ENCODE measurements at places on chromosomes 2 and 18.
A peak's percentile ranks its signal among the peaks of the same experiment; 100 is the strongest.

- no peak for DNase-seq
Observed at GRCh38 chr2:16526193-16526592, 139.4 kb downstream of the CYRIA start.

DNA sequence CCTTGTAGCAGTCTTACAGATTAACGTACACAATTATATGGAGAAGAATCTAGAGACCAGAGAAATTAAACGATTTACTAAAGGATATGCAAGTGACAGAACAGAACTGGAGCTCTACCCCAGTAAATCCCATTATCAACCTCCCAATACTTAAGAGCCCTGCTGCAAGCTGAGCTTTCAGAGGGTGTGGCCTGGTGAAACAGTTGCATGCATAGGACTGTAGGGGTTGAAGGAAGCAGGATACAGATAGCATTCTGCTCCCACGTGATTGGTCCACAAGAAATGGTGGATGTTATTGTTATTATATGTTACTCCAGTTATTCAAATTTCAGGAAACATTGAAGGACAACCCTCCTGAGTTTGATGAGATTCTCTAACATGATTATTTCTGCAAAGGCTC lies 210.8 kb upstream of the THUMPD2 start:
- no peak for DNase-seq

GRCh38 chr2:239927424-239927981 lies 97.6 kb downstream of the NDUFA10 start:
- peak; percentile 38 for DNase-seq

DNA sequence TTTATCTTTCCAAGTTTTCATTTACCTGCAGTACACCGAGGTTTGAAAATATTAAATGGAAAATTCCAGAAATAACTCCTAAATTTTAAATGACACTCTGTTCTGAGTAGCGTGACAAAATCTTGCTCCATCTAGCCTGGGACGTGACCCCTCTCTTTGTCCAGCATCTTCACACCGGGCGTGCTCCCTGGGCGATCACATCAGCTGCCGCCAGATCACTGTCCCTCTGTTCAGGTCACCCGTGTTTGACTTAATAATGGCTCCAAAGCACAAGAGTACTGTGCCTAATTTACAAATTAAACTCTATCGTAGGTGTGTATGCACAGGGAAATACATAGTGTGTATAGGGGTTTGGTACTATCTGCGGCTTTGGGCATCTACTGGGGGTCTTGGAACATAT lies 6.1 kb upstream of the TMEM185B start:
- DNase-seq, result no peak

- DNase-seq, result no peak
Observed at GRCh38 chr18:12441475-12442034, 33.8 kb downstream of the PRELID3A start.

DNA sequence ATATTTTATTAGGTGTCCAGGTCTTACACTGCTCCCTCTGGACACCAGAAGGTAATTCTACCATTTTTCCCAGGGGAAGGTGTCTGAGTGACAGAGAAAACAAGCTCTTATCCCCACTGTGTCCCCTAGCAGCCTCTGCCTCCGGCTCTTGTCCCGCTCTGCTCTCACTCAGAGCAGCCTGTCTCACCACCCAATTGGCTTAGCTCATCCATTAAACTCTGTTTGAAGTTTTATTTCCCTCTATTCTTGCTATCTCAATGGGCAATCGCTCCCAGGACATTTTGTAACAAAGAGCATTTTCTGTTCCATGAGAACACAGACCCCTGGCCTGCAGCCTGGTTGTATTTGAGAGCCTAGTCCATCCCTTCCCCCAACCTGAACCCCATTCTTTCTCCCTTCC lies 90.6 kb upstream of the LDAH start:
- DNase-seq, result no peak

DNA sequence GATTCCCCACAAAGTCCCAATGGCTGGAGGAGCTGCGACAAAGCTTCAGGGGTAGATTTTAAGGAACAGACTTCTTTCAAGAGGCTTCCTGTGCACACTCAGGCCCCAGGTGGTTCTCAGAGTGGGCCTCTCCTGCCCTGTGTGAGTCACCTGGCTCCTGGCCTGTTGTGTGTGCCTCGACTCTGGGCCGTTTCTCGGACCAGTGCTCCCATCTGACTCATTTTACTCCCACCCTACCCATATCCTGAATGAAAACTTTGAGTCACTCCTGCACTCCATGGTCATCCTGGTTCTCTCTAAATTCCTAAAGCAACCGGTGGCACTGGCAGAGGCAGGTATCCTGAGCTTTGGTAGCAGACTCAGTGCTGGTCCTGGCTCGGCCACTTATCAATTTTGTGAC lies 84.1 kb downstream of the CELF4 start:
- DNase-seq, result no peak

GRCh38 chr2:56681659-56682396 lies 498.0 kb downstream of the CCDC85A start:
- DNase-seq, result no peak

DNA sequence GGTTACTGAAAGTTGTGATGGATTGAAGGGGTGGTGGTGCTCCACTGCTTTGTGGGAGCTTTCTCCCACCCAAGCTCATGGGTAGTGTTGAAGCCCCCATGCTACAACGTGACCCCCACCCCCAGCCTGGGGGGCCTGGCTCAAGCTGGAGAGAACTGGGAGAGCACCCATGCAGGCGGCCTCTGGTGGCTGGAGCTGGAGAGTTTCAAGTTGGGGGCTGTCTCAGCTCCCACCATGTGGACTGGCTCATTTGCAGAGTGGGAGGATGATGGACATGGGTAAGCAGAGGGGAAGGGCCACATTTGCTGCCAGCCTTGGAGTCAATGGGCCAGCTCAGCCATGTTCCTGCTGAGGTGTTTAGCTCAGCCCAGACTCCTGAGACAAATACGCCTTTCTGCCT lies 62.8 kb downstream of the INPP4A start:
- DNase-seq, result no peak

GRCh38 chr2:168201584-168202116 lies 45.7 kb downstream of the STK39 start:
- DNase-seq, result no peak

- no peak for DNase-seq
Observed at GRCh38 chr2:46194856-46195255, 102.4 kb upstream of the EPAS1 start.

DNA sequence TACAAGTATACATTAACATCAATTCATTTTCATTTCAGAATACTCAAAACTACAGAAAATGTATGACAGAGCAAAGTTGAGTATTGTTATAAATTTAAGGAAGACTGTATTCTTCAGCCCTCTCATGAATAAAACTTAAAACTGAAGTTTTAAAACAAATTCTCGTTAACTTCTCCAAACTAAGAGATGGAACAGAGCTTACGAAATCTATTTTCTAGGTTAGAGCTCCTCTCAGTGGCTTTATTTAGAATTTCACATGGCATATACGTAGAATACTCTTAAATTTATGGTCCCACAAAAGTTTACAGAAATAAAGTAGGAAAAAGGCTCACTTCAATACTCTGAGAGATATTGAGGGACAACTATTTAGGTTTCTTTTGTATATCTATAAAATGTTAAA lies 612.1 kb downstream of the KCNJ3 start:
- DNase-seq, result no peak

DNA sequence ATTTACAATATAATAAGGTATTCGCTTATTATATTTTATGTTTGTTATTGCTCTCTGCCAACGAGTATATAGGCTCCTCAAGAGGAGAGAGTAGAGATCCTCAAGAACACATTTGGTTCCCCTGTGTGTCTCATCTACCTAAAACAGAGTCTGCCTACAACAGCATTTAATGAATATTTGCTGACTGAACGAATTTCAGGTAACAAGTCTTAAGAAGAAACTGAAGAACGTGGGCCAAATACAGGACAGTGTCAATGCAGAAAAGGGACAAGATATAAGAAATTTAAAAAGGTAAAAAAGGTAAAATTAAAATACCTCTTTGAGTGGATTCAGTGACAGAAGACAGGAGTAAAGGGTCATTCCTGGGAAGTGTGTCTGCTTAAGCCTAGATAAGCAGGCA lies 129.2 kb downstream of the HNMT start:
- DNase-seq, result no peak

GRCh38 chr2:215352602-215353001 lies 40.7 kb downstream of the ATIC start:
- DNase-seq, result no peak
